Activated CD4-positive, alpha-beta memory T cell treated with anti-CD3 and anti-CD28 coated beads, Interleukin-2, amount 10 ng/mL, durations not matched to agents 7 days and 5 days (primary cell): ENCODE measurements at places on chromosomes 7 and 10. TPM values are rescaled to one million over a fixed set of nuclear protein-coding genes. Genes with fewer than 3 reads are reported as not detected.

AGBL3 gene
- total RNA-seq: 3.4 TPM

GRCh38 chr7:84182301-84182700 is 12.3 kb downstream of the SEMA3A start:
- no peak for DNase-seq

- no peak for DNase-seq
Measured at GRCh38 chr7:75945297-75946168, 30.6 kb downstream of the POR start.

DNA sequence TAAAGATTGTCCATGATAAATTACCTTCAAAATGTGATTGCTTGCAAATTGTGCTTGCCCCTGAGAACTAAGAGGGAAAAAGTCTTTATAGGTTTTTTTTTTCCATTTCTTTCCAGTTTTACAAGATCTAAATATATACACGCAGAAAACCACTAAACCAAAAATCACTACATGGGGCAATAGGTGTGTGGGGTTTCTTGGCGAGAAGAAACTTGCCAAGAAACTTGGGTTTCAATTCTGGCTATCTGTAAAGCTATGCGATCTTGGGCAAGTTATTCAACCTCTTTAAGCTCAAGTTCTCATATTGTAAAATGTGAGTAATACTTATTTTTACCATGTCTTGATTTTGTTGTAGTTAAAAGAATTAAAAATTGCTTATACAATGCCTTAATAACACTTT is 17.0 kb downstream of the CUBN start:
- no peak for DNase-seq

GNG11 gene
- total RNA-seq: not detected

NSMCE4A gene
- total RNA-seq: 54.7 TPM

- no peak for DNase-seq
Measured at GRCh38 chr7:112908086-112908485, 117.9 kb upstream of the TMEM168 start.

- DNase-seq: no peak
Measured at GRCh38 chr10:79452174-79452611, 6.8 kb upstream of the ZCCHC24 start.

DNA sequence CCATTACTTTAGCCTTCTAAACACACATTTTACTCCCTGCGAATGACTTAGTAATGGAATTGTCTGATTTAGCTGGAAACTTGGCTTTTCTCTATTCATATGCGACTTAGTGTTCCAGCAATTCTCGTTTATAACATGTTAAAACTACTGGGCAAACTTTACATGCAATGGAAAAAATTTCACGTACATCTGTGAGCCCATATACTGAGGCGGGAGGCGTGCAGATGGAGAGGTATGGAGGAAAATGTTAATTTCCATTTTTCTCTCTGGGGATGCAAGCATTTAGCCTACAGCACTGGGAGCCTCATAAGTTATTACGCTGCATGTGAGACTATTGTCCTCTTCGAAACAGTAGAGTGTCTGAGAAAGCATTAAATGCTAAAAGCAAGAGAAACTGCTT is 591.5 kb upstream of the ANKRD30A start:
- DNase-seq: no peak

SFRP4 gene
- not detected for total RNA-seq

DNA sequence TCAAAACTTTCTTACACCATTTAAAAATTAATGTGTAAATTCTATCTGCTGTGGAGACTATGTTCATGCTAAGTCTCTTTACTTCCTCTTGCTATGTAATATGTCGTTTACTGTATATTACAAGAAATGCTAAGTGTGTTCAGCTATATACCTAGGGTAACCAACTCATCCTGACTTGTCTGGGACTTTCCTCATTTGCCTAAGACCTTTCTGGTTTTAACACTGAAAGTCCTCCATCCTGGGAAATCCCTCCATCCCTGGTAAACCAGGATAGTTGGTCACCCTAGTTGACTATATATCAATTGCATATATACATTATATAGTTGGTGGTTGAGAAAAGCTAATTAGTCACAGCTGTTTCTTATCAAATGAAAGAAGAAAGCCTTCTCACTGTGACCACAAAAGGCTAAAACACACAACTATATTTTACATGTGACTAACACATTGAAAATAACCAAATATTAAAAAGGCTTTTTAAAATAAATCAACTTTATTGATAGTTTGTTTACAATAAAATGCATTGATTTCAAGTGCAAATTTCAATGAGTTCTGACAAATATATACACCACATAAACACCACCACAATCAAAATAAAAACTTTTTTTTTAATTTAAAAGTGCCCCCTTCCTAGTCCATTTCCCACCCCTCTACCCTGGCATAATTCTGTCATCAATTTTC is 167.7 kb upstream of the INHBA start:
- no peak for DNase-seq

GRCh38 chr7:135845415-135846075 is 96.9 kb upstream of the FAM180A start:
- DNase-seq: no peak

DNA sequence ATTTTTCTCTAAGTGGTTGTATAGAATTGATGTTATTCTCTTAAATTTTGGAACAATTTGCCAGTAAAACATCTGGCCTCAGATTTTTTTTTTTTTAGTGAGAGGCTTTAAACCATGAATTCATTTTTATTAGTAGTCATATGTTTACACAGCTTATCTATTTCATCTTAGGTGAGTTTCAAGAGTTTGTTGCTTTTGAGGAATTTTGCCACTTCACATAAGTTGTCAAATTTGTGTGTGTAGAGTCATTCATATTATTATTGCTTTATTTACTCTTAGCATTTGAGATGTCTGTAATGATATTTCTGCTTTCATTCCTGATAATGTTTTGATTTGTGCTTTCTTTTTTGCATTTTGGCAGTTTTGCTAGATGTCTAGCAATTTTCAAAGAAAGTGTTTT is 132.1 kb downstream of the CCSER2 start:
- no peak for DNase-seq

ADGRA1 gene
- total RNA-seq: not detected

DNA sequence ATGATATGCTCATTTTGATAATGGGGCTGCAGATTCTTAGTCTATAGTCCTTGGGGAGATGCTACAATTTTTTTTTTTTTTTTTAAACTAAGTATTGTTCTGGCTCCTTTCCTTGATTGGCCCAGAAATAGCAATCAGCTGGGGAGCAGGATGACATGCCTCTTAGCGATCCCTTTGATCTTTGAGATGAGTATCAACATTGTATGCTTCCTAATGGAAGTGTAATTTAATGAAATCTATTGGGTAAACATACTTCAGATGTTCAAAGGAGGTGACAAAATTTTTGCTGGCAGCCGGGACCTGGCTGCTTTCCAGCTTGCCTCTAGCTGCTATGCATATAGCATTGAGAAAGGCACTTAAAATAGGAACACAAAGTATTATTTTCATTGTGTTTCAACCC is 43.5 kb downstream of the VTI1A start:
- DNase-seq: no peak
